NCI-H2081 treated with DMSO at 0.1 percent for 48 hours (cell line): ENCODE measurements at places on chromosomes 3 and 15.

DNA sequence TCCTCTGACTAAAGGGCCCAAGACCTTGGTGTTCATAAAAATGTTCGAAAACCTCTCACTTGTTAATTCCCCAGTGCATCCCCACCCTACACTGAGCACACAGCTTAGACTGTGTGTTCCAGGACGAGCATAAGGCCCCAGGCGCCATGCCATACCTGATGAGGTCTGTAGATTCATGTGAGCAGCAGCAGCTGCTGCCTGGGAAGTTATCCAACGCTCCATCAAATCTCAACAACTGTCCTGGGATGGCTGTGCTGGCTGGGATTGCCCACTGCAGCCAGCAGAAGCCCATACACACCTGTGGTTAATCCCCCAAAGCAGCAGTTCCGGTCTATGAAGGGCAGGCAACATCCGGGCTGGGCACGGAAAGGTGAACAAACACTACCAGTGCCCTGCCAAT is 391.2 kb downstream of the IL20RB start:
- no peak for DNase-seq

- DNase-seq: no peak
These were observed 50.9 kb downstream of the TLE3 start for GRCh38 chr15:70046679-70047369.

GRCh38 chr3:116083683-116084082 is 361.6 kb downstream of the LSAMP start:
- no peak for DNase-seq

DNA sequence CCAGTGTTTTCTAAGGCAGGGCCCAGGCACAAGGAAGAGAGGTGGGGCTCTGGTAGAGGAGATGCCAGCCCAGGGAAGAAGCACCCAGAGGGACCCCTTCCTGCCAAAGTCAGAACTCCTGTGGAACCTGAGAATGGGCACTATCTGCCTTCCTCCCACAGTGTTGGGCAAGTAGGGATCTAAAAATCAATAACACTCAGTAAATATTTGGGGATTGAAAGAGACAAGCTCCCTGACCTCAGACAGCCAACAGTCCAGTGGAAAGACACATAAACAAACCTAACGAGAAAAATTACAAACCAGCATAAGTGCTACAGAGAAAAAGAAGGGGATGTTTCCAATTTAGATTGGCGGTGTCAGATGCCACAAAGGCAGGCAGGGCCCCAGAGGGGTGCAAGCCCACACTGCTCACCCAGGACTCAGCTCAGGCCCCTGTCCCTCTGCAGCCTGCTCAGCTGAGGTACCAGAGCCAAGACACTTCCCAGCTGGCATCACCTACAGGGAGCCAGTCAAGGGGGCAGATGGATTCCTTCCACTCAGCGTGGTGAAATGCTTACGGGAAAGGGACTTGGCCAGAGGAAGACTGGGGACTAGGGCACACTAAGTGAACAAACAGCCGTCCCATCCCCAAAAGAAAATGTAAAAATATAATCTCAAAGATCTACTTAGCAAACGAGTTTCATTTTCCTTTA is 15.9 kb downstream of the ADCY5 start:
- DNase-seq: no peak
